Stimulated activated CD4-positive, alpha-beta T cell treated with anti-CD3 and anti-CD28 coated beads, Interleukin-15, amount 100 ng/mL, for 1 hour (primary cell): ENCODE measurements at places on chromosomes 5 and 9.

GRCh38 chr5:53166183-53166495 lies 56.6 kb upstream of the MOCS2 start:
- DNase-seq, result no peak

- DNase-seq, result no peak
Measured at GRCh38 chr5:81283976-81284375, 17.4 kb upstream of the ZCCHC9 start.

GRCh38 chr9:127204771-127205470 lies 59.7 kb upstream of the GARNL3 start:
- no peak for DNase-seq

DNA sequence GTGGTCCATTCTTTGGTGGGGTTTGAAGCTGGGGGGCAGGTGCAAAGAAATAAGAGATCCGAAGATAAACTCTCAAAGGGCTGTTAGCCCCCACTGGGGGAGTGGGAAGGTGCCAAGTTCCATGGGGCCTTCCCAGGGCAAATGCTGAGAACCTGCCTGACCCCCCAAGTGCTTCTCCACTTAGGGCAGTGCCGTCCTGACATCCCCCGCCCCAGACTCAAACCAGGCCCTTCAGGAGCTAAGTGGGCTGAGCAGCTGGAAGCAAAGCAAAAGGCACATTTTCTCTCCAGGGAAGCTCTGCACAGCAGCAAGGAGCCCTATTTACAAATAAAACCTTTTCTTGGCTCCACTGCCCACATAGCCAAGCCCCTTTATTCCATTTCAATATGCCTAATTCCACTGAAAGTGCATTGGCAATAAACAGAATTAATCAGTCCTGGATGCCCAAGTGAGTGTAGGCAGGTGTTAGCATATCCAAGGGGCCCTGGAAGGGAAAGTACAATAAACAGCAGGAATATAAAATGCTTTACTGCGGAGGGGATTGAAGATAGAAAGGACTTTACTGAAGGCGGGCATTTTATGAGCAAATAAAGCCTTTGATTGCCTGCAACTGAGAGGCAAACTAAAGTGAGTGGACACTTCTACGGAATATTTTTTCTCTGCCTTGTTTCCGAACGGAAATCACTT lies 44.6 kb downstream of the WHRN start:
- DNase-seq, result no peak

DNA sequence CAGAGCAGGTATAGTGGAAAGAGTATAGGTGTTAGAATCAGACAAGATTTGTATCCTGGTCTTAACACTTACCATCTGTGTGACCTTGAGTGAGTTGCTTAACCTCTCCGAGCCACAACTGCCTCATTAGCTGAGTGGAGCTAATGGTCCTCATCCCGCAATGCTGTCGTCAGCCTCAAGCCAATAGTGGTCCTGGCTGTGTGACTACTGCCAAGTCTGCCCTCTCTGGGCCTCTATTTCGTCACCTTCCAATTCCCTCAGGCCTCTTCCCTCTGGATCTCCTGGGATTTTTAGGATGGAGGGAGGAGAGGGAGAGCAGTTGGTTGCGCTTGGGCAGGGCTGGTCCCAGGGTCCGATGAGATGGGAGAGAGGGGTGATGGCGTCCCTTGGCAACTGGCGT lies 41.6 kb downstream of the STOM start:
- DNase-seq, result no peak

- DNase-seq, result no peak
Measured at GRCh38 chr5:94268226-94268625, 350.2 kb downstream of the KIAA0825 start.

DNA sequence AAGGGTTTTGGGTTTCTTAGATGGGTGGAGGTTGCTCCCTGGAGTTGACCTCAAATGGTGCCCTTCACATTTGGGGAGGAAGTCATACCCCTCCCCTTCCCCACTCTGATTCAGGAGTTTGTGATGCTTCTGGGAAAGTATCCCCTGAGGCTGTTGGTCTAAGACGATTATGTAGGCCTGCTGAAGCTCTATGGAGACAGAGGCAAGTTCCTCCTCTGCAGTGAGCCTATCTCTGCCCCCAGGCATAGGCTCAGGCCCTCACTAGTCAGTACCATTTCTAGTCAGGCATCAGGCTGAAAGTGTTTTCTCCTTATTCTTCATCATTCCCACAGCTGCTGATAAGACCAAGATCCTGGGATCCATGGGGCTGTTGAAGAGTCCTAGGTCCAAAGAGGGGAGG lies 271.6 kb upstream of the NUDT12 start:
- DNase-seq, result no peak

GRCh38 chr5:138824924-138825863 lies 49.9 kb downstream of the LRRTM2 start:
- DNase-seq, result no peak

DNA sequence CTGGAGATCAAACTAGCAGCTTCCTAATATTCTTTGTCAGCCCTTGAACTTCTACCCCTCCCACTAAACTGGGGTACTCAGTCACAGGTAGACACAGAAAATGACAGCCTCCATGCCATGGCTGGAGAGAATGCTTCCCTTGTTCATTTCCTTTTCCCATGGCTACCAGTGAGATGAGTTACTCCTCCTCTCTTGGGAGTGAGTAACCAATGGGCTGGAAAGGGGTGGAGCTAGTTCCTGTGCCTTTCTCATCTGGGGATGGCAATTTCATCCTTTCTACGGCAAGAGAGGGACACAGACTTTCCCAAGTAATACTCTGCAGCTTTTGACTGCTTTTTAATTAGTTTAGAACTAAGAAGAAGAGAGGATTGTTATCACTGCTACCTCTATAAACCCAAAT lies 1045.6 kb upstream of the WWC1 start:
- DNase-seq, result no peak

- DNase-seq, result no peak
Measured at GRCh38 chr5:133065471-133065870, 13.7 kb downstream of the HSPA4 start.

DNA sequence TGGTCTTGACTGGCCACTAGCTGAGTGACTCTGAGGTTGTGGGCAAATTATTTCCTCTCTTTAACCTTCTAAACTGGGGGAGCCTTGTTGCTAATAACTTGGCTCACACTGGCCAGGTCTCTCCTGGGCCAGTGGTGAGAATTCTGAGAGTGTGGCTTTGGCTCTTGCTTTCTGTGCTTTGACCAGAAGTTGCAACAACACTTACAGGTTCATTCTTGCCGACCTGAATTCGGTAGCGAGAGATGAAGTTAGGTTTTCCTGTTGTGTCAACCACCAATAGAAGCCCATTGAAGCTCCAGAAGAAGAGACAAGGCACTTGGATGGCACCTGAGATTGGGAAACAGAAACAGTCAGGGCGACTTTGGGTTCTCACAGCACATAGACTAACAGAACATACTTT lies 19.8 kb downstream of the FAXDC2 start:
- no peak for DNase-seq

DNA sequence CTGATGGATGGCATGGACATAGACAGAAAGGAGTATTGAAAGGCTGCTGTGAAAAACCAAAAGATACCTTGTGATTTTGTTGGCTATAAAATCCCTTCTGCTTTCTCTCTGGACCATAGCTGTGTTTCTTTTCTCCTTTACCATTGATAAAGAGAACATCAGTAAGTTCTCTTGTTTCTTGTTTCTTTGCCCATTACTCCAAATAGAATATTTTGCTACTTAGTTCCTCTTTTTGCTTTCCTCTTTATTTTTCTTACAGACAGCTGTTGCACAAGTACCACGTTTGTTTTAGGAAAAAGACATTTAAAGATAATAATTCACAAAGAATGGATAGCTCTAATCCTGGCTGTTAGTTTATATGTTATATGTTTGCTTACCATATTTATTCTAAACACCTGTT lies 1129.2 kb downstream of the DTWD2 start:
- no peak for DNase-seq

GRCh38 chr5:77224672-77225355 lies 14.3 kb downstream of the PDE8B start:
- no peak for DNase-seq

DNA sequence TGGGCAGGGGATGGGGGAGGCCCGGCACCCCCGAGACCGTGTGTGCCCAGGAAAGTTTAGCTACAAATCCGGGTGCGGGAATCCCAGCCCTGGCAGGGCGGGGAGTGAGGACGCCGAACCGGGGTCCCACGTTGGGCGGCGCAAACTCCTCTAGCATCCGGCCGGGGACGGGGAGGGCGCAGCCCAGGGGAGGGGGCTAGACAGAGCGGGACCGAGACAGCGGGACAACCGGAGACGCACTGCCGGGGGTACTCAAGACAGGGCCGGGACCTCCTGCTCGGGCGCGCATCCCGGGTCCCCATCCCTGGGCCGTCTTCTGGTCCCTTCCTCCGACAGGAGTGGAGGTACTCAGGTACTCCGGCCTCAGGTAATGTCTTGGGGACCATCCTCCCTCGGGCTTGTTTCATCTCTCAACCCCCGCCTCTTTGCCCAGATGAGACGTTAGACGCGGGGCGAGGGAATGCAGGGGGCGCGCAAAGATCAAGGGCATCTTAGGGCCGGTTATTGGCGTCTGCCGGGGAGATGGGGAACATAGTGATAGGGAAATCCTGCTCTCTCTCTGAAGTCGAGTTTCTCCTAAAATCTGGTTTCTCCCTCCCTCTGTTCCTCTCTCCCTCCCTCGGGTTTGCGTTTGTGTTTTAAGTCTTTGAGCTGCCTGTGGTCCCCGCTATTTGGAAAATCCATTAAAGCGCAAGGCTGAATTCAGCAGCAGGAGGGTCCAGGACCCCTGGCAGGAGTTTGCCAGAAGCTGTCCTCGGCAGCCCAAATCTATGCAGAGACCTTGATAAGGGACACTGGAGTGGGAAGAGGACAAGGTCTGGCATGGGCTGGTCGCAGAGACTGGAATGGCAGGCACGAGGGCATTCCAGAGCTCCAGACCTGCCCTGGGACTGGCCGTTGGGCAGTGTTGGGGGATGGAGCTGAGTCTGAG lies 815 bp downstream of the PDZD2 start:
- DNase-seq, result no peak

GRCh38 chr5:97836816-97837215 lies 653.8 kb upstream of the RIOK2 start:
- DNase-seq, result no peak

DNA sequence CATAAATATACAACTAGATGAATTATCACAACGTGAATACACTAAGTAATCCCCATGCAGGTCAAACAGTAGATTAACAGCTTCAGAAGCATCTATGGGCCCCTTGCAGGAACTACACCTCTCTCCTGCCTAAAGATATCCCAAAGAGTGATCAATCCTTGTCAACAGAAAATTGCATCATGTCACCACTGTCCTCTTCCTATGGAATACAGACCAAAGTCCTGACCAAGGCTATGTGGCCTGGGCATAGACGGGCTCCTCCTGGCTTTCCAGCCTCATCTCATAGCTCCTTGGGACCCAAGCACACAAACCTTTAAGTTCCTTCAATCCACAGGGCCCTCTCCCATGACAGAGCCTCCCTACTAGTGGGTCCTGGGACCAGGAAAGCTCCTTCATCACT lies 25.3 kb downstream of the NIPAL4 start:
- DNase-seq, result no peak

- DNase-seq, result no peak
Measured at GRCh38 chr5:94125107-94125506, 383.7 kb upstream of the POU5F2 start.

GRCh38 chr5:140202078-140202477 lies 27.1 kb downstream of the CYSTM1 start:
- no peak for DNase-seq

DNA sequence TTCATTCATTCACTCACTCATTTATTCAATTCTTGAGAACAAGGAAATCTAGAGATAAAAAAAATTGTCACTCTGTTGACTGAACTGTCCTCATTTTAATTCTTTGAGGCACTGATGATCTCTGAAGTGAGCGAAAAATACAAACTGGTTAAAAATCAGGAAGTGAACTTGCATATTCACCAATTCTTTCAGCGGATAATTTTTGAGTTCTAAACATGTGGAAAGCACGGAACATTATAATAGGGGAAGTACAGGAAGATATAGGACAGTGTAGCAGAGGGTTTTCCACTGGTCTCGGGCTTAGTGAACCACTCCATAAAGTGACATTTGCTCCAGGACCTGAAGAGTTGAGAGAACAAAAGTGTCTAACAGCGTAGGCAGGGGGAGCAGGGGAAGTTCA lies 169.5 kb downstream of the TLR4 start:
- DNase-seq, result no peak

GRCh38 chr5:106759581-106759980 lies 911.2 kb downstream of the EFNA5 start:
- no peak for DNase-seq

GRCh38 chr5:126053630-126054029 lies 369.6 kb upstream of the GRAMD2B start:
- DNase-seq, result no peak

DNA sequence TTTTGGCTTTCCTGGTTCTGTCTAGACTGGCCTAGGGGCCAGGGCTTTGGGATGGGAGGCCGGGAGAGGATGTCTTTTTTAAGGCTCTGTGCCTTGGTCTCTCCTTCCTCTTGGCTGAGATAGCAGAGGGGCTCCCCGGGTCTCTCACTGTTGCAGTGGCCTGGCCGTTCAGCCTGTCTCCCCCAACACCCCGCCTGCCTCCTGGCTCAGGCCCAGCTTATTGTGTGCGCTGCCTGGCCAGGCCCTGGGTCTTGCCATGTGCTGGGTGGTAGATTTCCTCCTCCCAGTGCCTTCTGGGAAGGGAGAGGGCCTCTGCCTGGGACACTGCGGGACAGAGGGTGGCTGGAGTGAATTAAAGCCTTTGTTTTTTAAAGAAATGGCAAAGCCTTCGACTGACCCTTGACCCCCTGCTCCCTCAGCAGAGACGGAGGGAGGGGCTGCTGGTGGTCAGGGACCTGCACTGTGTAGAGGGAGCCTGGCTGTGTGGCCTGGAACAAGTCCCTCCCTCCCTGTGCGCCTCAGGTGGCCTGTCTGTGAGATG lies 11.1 kb downstream of the FPGS start:
- DNase-seq, result no peak

DNA sequence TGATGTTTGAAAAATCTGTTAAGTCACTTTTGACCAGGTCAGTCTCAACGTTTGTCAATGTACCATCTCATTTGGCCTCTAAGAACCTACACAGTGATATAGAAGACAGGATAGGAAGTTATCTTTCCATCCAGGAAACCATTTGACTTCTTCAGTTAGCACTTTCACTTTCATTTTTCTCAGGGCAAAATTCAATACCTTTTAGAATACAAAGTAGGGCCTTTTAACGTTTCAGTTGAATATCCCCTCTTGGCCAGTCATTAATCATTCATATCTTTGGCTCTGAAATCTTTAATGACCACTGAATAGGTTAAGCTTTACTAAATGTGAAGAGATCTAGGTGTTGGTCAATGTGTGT lies 101.1 kb upstream of the GNAQ start:
- DNase-seq, result no peak

- DNase-seq, result no peak
Measured at GRCh38 chr9:91207729-91208418, 153.8 kb downstream of the AUH start.
